ENCODE measurements at places on chromosomes 6 and 20.

DNA sequence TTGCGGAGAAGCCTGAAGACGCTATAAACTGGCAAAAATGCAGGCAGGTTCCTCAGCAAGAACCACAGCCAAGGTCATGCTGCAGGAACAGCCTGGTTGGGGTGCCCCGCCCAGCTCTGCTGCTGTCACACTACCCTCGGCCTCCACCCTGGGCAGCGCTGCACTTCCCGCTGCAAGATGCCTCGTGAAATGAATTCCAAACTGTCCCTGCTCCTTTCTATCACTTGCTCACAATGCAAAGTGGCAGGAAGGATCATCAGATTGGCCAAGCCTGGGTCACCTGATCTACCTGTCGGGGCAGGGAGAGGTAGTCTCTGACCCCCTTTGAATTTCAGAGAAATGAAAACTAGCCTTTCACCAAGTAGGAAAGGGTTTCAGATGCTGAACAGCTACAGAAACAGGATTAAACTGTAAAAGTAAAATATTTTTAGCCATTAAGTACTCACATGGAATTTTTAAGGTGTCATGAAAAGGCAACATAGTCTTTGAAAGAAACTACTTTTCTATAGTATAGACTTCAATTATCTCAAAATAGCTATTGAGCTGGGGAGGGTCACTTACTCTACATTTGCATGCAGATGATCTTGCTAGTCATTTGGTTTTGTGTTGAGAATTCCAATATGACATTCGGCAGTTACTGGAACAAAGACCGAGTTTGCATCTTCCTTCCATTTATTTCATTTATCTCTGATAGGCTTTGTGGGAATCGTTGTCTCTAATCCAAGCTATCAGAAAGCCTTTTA lies 236.4 kb upstream of the ASCC3 start:
- DNase-seq = no peak

- no peak for DNase-seq
These were observed 35.2 kb downstream of the NHSL1 start for GRCh38 chr6:138464085-138464484.

GRCh38 chr6:4172368-4172767 lies 37.0 kb upstream of the ECI2 start:
- no peak for DNase-seq

DNA sequence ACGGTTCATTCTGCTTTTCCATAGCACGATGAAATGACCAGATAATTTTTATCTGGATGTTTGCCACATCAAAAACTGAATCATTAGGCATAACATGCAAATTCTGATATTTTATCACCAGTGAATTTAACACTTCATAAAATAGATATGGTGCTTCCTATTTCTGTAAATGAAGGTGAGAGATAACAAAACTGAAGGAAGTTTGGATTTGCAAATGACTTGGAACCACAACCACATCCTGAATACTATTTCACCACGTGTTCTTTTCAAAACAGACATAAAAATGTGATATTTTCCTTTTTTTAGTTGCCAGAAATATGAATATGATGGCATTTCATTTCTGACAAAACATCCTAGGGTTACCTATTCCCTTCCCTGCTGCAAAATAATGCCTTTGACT lies 146.1 kb downstream of the EDN1 start:
- DNase-seq = no peak

- DNase-seq = no peak
These were observed 16.7 kb downstream of the MAP3K5 start for GRCh38 chr6:136775548-136775947.
